ENCODE measurements at places on chromosomes 3 and 15.

DNA sequence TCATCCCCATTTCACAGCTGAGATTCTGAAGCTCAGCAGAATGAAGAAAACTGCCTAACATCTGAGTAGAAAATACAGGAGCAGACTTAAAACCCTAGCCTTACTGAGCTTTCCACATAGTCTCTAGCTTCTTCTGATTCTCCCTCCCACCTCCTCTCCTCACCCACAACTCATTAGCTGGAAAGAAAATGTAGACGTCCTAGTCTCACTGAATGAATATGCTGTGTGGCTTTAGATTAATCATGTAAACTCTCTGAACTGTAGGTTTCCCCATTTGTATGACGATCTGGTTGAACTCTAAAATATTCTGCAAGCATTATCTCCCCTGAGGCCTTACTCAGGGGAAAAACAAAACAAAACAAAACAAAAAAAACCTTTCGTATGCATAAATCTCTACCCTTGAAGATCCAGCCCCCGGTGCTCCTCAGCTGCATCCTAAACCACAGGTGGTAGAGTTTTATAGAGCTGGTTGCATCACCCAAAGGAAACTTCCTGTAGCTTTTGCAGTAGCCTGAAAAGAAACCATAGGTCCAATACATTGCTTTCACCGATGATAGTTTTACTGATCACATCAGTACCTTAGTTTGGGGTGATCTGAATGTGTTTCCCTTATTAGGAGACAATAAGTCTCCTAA, 40.6 kb downstream of the FOXB1 start:
- DNase-seq = no peak

DNA sequence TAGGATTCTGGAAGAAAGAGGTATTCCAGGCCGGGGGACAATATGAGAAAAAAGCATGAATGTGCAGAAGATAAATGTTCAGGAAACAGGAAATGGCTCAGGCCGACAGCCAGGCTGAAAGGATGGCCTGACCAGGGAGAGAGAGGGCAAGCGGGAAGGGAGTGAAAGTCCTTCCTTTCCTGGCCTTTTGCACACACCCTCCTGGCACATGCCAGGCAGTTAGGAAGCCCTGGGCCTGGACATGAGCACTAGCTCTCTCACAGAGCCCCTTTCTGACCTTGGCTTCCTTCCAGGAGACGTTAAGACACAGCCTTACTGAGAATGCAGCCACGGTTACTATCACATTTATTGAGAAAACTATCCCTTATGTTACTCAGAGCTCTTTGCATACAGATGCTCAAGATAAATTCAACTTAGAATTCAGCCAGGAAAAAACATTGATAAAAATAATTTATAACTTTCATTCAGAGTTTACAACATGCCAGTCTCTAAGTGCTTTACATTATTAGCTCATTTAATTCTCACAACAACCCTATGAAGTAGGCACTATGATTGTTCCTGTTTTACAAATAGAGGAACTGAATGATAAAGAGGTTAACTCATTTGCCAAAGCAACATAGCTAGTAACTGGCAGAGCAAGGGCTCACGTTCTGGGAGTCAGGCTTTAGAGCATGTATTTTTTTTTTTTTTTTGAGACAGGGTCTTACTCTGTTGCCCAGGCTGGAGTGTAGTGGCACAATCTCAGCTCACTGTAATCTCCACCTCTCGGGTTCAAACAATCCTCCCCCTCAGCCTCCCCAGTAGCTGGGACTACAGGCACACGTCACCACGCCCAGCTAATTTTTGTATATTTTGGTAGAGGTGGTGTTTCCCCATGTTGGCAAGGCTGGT, 39.4 kb upstream of the SMAD3 start:
- no peak for DNase-seq

DNA sequence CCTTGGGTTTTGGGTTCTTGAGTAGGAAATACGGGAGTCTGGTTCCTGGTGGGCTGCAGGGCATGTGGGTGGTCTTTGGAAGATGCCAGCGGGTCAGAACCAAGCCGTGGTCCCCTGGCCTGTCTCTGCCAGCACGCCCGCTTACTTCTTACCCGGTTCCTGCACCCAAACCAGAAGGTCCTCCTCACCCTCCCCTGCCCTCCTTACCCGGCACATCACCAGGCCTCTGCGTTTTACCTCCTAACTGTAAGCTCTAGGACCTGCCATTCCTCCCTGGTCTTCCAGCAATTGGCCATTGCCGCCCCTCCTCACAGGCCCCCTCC, 184.0 kb downstream of the FEZF2 start:
- DNase-seq = no peak

DNA sequence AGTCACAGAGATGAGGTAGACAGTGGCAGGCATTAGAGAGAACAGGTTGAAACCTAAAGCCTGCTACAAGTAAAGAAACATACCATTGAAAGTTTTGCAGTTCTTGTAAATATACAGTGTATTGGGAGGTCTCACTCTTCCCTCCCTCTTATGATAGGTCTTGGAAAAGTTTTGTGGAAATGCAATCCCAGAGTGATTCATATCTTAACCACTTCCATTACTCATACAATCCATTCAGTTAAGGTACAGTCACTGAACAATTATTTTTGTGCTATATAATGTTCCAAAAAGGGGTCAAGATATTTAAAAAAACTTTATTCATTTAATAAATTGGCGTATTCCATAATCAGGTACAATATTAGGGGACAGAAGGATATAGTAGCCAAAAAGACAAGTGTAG, 737.7 kb upstream of the ALCAM start:
- DNase-seq = no peak

DNA sequence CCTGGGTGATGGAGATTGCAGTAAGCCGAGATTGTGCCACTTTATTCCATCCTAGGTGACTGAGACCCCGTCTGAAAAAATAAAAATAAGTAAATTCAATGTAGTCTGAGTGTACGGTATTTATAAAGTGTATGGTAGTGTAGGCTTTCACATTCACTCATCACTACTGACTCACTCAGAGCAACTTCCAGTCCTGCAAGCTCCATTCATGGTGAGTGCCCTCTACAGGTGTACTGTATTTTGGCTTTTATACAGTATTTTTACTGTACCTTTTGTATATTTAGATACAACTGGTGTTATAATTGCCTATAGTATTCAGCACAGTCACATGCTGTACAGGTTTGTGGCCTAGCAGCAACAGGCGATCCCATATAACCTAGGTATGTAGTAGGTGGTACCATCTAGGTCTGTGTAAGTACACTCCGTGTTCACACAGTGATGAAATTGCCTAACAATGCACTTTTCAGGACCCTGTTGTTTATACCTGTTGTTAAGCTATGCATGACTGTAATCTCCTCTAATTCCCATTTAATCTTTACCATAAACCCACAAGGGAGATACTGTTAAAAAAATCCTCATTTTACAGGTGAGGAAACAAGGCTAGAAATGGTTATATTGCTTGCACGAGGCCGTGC, 19.3 kb downstream of the CACNA1D start:
- no peak for DNase-seq

GRCh38 chr15:96058103-96058851, 272.2 kb upstream of the NR2F2 start:
- no peak for DNase-seq

DNA sequence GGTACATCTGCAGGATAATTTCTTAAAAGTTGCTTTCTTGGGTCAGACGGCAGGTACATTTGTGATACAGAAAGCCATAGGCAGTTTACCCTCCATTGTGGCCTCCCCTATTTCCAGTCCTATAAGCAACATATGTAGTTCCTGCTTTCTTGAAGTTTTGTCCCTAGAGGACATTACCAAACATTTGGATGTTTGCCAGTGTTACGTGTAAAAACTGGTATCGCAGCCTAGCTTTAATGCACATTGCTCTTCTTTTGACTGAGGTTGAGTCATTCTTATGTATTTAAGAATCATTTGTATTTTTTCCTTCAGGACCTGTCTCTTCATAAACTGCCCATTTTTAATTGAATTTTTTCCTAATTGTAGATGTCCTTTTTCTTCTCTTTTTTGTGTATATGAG, 114.3 kb downstream of the DIPK2A start:
- DNase-seq = no peak

DNA sequence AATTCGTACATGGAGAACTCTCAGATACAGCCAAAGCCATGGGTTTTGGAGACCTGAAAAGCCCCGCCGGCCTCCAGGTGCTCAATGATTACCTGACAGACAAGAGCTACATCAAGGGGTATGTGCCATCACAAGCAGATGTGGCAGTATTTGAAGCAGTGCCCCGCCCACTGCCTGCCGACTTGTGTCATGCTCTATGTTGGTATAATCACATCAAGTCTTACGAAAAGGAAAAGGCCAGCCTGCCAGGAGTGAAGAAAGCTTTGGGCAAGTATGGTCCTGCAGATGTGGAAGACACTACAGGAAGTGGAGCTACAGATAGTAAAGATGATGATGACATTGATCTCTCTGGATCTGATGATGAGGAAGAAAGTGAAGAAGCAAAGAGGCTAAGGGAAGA, 23.5 kb downstream of the MYO5A start:
- no peak for DNase-seq

- DNase-seq = no peak
These were observed 396.9 kb downstream of the MAGI1 start for GRCh38 chr3:65641777-65642176.

GRCh38 chr3:168862466-168862865, 766.7 kb upstream of the GOLIM4 start:
- DNase-seq = no peak

DNA sequence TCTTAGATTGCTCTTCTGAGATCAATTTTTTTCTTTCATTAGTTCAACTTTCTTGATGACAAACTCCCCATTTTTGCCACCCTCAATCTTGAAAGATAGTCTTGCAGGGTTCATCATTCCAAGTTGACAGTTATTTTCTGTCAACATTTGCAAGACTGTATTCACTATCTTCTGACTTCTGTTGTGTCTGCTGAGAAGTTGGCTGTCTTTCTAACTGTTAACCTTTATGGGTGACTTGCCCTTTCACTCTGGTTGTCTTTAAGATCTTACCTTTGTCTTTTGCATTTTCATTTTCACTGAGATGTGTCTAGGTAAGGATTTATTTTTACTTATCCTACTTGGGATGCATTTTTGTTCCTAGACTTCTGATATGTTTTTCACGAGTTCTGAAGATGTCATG, 14.6 kb upstream of the PIGZ start:
- DNase-seq = no peak

GRCh38 chr3:81249540-81250029, 511.9 kb downstream of the GBE1 start:
- DNase-seq = no peak

DNA sequence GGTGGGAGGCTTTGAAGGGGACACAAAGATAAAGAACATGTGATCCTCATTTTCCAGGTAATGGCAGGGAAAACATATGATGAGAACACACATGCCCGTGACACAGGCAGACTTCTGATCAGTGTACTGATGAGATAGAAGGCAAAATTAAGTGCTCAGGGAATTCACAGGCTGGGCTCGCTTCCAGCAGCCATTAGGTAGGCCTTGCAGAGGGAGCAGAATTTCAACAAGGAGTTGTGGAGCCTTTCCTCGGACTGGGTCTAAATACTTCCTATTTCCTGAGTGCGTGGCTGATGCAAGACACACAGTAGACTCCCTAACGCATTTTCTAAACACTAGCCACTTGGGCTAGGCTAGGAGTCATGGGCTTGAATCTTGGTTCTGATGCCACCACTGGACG, 74.0 kb upstream of the ETV5 start:
- DNase-seq = no peak

- no peak for DNase-seq
These were observed 41.4 kb downstream of the NFKBIZ start for GRCh38 chr3:101890716-101891115.

GRCh38 chr3:78015856-78016255, 976.0 kb downstream of the ROBO2 start:
- no peak for DNase-seq

Data from CD4-positive, alpha-beta T cell treated with Interleukin-4 for 1 hour (primary cell).